KBM-7 (cell line): ENCODE measurements at places on chromosomes 16 and 17.

- DNase-seq: peak; percentile 72
Observed at GRCh38 chr17:17391668-17392370, 85.0 kb upstream of the MED9 start.

GRCh38 chr17:81254955-81255717 is 16.0 kb downstream of the NDUFAF8 start:
- no peak for DNase-seq

DNA sequence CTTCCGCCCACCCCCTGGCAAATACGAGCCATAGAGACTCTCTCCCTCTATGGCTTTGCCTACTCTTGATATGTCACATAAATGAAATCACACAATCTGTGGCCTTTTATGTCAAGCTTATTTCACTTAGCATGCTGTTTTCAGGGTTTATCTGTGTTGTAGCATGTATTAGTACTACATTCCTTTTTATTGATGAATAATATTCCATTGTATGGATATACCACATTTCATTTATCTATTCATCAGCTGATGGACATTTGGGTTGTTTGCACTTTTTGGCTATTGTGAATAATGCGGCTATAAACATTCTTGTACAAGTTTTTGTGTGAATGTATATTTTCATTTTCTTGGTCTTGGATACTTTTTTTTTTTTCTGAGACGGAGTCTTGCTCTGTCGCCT is 37.0 kb upstream of the DHX8 start:
- DNase-seq: no peak

- no peak for DNase-seq
Observed at GRCh38 chr16:89423681-89424260, 66.6 kb downstream of the ANKRD11 start.

DNA sequence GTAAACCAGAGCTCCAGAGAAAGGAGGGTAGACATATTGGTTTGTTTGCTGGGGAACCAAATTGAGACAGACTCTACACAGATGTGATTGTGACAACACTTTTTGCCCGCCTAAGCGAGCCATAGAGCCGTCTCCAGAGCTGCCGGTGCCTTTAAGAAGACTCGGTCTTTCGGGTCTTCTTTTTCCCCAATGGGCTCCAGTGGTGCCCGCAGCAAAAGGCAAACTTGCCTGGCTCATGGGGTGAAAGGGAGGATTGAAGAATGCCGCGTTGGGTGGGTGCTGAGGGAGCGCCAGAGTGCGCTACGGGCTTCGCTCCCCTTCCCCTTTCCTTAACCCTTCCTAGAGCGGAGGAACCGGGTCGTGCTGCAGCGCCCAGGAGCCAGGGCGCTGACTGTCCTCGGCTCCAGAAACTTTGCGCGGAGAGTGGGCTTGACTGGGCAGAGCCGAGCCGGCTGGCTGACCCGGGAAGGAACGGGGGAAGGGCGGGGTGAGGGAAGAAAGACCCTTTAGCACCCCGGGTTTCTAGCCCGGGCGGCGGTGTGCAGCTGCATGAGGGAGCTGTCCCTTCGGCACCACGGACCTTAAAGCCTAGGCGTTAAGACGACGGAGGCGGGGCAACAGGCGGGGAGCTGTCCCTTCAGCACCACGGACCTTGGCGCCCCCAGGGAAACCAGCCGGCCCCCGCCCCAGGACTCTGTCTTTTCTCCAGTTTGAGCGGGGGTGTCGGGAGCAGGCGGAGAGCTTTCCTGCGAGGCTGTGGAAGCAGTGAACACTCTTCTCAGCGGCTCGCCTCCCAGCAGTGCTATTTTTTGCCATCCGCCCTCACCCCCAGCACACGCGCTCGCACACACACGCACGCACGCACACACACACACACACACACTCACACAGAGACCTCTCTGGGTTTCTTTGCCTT is at the start of gene CACNG3:
TSS of gene CACNG3 (plus strand) at position 880 of the 916 bp plus-strand sequence. CDS start 420 bp downstream, outside the sequence.
- peak; percentile 72 for DNase-seq

DNA sequence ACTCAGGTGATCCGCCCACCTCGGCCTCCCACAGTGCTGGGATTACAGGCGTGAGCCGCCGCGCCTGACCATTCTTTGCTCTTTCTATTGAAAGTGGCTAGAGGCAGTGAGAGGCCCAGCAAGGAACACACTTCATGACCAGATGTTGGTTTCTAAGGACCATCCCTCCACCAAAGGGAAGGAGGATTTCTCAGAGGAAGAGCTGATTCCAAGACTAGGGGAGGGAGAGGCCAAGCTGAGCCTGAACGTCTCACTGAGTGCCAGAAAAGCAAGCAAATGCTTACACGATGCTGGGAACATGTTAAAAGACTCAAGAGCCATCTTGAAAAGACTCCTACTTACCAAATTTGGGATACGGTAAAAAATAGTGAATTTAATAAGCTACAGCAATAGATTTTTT is 79.2 kb downstream of the MRM3 start:
- DNase-seq: no peak

DNA sequence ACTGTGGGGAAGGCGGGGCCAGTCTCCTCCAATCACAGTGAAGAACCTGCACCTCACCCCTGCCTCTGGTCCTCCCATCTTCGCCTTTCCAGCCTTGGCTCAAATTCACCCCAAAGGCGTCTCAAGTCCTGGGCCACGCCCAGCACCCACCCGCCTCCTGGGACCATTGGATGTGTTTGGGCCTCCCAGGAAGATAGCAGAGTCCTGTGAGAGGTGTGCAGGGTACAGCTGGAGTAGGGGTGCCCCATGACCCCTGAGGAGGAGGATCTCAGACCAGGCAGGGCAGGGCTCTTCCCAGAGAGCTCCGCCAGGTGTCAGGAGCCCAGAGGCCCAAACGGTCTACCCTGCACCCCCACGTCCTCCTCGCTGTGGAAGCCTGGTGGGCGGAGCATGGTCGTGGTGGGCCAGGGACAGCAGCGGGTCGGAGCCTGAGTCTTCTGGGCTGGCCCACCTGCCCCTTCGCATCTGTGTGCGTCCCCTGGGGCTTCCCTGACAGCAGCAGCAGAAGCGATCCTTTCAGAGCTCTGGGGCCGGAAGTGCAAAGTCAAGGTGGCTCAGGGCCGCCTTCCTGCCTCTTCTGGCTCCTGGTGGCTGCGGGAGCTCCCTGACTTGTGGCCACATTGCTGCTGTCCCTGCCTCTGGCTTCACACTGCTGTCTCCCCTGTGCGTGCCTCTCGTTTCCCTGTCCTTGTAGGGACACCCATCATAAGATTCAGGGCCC is 34.9 kb upstream of the ZNF469 start:
- peak; percentile 1 for DNase-seq

DNA sequence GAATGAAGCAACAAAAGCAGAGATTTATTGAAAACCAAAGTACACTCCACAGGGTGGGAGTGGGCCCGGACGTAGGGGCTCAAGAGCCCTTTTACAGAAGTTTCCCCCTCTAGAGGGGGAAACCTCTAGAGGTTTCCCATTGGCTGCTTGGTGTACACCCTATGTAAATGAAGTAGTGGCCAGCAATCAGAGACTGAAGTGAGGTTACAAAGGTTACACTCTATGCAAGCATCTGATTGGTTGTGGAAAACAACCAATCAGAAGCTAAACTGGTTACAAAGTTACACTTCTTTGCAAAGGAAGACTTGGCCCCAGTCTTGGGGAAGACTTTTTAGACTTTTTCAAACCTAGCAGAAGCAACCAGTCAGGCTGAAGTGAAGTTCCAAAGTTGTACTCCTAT is 27.1 kb downstream of the CRAMP1 start:
- no peak for DNase-seq

DNA sequence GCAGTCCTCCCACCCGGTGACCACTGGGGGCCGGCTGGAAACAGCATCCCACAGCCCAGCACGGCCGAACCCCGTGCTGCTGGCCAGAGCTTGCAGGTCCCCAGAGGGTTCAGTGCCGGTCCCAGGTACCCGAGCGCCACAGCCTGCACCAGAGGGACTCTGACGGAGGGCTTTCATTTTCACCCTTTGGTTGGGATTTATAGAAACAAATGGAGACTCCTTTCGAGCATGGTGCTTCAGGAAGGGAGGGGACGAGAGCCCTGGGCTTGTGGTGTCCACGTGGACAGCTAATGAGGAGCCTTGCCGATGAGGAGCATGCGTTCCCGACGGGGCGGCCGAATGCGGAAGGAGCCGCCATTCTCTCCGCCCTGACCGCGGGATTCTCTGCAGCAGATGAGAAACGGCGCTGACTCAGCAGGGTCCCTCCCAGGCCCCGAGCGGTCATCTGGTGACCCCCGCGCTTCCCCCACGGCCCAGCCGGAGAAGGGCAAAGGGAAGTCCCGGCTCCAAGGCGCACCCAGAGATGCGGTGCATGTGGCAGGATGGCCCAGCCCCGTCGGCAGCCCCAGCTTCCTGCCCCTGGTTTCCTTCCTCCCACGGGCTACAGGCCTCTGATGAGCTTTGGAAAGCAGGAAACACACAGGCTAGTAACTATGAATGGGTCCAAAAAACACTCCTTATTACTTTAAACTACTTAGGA is 9.8 kb downstream of the SLC38A10 start:
- DNase-seq: peak; percentile 81

- DNase-seq: peak; percentile 79
Observed at GRCh38 chr17:48074322-48075081, 26.3 kb downstream of the NFE2L1 start.

DNA sequence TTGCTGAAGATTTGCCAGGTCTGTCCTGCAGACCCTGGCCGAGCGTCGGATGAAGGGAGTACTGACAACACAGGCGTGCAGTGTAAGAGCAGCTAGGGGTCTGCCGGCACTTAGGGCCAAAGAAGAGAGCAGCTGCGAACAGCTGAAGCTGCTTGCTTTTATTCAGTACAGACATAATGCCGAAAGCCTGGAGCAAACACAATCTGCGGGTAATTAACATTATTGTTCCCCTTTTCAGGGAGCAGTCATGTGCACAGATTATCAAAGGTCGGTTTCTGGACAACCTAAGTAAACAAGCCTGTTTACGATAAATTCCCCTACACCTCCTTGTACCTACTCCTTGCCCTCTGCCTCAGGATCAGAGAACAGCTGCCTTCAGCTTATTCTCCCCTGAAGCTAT is 12.0 kb upstream of the KRT23 start:
- DNase-seq: no peak

DNA sequence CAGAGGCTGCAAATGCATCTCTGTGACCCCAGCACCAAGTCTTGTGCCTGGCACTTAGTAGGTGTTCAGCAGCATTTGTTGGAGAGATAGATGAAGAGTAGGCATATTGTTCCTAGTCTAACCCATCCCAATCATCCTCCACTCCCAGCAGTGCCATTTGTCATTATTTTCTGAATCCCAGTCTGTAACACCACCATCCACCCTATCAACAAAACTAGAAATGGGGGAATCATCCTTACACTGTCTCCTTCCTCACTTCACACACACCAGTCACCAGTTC is 95.9 kb upstream of the TBX2 start:
- no peak for DNase-seq

DNA sequence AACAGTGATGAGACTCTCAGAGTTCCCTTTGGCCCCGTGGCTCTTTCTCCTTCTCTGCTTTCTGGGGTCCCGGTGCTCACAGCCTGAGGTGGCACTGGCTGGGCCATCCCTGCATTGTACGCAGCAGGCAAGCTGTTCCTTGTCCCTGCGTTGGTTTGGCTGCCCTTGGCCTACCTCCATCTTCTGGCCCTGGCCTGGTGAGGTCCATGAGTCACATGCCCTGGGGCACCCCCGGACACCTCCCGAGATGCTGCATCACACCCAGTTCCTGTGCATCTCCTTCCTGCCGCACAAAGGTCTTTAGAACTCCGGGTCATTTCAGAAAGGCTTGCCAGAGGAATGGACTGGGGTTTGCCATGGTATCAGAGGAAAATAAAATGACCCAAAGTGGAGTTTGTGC is 9.5 kb downstream of the SULT1A2 start:
- no peak for DNase-seq

GRCh38 chr16:67206838-67207248 is 7.9 kb downstream of the ELMO3 start:
- DNase-seq: no peak

GRCh38 chr17:71914042-71914441 is 206.8 kb upstream of the SOX9 start:
- no peak for DNase-seq

- DNase-seq: no peak
Observed at GRCh38 chr16:14579266-14579665, 50.8 kb downstream of the PARN start.

DNA sequence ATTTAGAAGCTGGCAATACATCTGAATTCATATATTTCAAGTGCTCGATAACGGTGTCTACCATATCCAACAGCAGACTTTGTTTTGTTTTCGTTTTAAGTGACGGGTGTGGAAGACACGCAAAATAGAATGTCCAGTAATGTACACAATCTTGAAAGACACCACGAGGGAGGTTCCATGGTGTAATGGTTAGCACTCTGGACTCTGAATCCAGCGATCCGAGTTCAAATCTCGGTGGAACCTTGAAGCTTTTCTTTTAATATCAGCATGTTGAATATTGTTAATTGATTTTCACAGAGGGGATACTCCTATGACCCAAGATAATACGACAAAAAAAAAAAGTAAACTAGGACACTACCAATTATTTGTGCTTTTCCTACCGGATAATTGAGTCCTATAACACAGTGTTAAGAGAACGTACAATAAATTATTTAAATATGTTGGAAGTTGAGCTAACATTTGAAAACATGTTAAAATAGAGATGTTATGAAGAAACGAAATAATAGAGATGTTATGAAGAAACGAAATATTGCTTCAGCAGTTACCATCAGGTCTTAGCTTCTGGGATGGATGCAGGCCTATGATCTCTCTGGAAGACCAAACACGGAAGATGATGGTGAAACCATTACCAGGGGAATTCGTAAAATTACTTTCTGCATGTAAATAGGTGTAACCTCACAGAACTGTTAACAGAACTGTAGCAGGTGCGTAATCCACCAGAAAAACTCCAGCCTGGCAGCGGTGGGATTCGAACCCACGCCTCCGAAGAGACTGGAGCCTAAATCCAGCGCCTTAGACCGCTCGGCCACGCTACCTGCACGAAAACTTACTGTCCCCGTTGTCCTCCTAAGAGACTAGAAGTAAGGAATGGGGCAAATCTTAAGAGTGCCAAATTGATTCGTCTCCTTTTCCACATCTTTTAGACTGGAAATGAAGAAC is 1.5 kb upstream of the ALOXE3 start:
- DNase-seq: peak; percentile 98
